ENCODE measurements at places on chromosomes 2 and 18. TPM values are rescaled to one million over a fixed set of nuclear protein-coding genes. Genes with fewer than 3 reads are reported as not detected.

SERPINB13 gene
- not detected for total RNA-seq

DNAJC10 gene
- 132 TPM for total RNA-seq

CIAO1 gene
- total RNA-seq: 65.6 TPM

GAREM2 gene
- 3.1 TPM for total RNA-seq

MOGAT1 gene
- not detected for total RNA-seq
